CD4-positive, alpha-beta T cell (primary cell): ENCODE measurements at places on chromosomes 3 and 15.

GRCh38 chr3:187077537-187077936, 61.8 kb downstream of the RPL39L start:
- no peak for DNase-seq

DNA sequence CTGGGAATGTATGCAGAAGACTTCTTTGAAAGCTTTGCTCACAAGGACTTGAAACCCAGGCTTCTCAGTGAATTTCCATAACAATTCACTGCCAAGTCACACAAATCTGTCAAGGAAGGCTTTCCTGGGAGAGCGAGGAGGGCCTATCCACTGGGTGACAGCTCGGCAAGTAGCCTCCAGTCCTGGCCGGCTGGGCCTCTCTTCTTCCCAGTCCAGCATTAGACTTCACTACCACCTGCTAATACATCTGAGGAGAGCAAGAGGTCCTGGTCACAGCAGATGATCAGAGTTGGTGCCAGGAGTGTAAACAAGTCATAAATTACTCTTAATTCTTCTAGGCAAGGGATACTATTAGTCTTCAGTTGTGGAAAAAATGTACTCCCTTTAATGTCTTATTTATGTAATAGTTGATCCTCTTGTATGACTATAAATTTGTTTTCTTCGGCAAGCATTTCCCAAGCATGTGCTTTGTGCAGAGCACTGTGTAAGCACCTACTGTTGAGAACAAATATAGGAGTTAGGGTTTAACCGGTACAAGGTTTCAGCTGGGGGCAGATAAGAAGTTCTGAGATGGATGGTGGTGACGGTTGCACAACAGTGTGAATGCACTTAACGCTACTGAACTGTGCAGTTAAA, 162.9 kb downstream of the VGLL4 start:
- DNase-seq, result no peak

- no peak for DNase-seq
These were observed 211.1 kb upstream of the STT3B start for GRCh38 chr3:31321620-31322019.

DNA sequence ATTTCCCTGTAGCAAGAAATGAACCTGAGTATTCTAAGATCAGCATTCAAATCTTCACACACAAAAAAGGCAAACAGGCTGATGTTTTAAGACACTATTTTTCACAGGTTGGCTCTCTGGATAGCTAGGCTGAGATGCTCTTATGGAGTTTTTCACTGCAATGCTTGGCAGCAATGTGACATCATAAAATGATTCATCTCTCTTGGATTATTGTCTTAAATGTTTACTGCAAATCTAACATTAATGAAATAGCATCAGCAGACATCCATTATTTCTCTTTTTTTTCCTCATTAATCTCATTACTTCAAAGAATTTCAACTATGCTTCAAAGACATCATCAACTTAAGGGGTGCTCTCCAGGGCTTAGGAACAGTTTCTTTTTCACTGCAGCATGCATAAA, 23.6 kb upstream of the SSUH2 start:
- no peak for DNase-seq

DNA sequence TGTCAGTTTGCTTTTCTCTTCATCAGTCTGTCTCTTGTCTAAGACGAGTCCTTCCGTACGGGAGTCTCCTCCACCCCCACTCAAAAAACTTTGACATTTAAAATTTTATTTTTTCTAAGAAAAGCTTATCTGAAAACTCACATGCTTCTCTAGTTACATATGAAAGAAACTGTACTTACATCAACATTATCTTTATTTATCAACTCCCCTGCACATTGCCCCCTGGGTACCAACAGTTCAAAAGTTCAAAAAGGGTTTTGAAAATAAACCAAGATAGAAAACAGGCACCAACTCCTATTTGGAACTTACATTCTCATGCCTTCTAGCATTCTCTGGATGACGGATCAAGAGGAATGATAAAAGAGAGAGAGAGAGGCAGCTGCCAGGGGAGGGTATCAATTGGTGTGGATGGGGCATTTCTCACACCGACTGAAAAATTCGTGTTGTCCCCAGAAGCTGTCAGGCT, 182.5 kb downstream of the FOXP1 start:
- DNase-seq, result no peak

- no peak for DNase-seq
These were observed 90.1 kb downstream of the CHST2 start for GRCh38 chr3:143209715-143210059.

- no peak for DNase-seq
These were observed 37.1 kb downstream of the QTRT2 start for GRCh38 chr3:114093596-114093995.

GRCh38 chr15:37125143-37125542, 24.8 kb upstream of the MEIS2 start:
- DNase-seq, result no peak

DNA sequence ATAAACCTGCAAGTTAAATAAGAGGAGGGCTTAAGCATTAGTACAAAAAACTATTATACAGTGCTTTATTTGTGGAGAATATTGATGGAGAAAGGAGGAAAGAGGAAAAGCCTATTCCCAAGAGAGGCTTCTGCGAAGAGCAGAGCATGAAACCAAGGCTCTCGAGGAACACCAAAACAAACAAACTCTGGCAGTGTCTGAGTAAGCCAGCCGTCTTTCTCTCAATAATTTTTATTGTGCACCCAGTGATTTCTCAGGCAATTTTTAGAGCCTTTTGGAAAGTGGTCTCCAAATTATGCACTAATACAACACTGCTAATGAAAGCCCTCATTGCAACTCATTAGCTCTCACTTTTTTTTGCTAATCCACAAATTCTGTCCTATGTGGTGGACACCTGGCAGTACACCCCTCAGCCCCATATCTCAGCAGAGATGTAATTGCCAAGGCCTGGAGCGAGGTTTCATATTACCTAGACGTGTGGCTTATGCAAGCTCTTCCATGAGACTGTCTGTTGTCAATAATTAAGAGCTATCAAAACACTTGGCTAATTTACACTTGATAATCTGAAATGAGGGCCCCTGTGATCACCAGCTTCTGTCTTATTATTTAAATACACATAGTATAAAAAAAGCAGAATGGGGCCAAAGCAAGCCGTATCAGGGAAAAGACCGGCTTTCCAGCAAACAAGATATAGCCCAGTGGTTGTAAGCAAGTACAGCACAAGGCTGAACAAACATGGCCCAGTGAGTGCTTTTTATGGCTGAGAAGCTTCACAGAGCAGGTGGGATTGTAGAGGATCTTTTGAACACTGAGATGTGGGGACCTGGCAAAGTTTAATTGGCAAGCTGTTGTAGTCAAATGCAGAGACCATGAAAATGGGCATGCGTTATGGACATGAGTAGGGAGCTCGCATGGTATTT, 216.9 kb downstream of the ROBO2 start:
- DNase-seq, result no peak

GRCh38 chr3:11155341-11156025, 1.2 kb downstream of the HRH1 start:
- DNase-seq, result no peak

DNA sequence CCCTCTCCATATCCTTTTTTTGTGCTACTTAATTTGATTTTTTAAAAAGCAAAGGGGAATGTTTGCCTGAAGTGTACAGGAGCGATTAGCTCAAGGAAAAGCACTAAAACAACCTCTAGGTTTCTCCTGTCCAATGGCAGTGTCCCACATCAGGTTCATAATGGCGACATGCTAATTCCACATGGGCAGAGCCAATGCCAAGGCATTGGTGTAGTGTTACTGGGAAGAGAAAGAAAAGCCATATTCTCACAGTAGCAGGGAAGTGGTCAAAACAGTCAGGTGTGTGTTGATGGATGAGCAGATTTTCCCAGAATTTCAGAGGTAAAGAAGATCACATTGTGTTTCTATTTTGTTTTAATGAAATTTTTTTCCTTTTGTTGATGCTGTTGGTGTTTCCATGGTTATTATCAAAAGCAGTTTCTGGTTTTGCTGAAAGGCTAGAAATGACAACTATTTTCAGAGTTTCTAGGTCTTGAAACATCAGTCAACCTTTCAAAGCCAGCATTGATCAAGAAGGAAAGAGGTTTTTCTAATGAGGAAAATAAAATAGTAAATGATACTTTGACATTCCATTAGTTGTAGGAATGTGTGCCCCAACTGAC, 65.2 kb downstream of the FNDC3B start:
- DNase-seq, result no peak

DNA sequence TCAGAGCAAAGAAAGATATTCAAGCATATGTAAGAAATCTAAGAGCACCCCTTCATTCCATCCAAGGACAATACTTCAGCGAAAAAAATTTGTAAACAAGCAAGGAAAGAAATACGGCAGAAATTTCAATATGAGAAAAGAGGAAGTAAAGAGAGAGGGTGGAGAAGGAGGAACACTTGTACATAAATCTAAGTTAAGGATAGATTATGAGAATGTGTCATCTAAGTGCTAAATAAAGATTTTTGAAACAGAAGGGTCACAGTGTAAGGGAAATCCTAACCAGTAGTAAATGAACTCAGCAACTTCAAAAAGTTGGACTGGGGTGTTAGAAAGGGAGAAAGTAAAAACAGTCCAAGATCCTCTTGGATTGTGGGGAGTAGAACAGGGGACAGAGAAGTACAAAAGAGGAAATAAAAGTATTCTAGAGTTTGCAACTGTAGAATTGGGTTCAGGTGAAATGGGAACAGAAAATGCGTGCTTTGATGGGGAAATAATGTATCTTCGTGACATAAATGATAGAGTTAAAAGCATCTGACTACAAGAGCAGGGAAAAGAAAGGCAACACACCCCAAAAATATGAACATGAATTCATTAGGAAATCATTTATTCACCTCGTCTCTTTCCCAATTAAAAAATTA, 68.5 kb upstream of the ATP13A5 start:
- DNase-seq, result no peak

DNA sequence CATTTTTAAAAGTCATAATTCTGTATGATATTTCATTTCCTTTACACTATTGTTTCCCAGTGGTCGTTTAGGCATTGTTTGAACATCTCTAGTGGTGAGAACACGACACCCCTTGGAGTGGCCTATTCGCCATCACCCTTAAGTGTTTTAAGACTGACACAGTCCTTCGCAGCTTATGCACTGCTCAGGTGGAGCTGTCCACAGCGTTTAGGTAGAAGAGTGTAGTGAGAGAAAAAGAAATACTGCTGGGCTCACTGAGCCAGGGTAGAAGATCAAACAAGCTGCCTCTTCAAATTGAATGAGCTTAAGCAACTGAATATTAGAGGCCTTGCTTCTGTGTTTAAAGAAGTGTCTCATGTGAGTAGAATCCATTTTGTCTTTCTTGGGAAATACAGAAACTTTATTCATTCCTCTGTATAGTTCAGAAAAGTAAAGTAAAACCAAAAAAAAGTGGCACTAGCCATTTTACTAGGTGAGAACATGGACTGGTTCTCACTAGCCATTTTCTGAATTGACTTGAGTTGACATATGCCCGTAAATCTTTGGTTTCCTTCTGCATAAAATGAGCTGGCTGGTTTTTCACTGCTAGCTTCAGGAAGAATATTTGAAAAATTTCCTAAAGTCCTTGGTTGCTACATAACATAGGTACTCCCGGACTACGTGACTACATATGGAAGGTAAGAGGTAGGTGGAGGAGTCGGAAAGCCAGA, 155.9 kb downstream of the P3H2 start:
- no peak for DNase-seq

GRCh38 chr15:67743558-67743957, 81.8 kb upstream of the SKOR1 start:
- no peak for DNase-seq

- no peak for DNase-seq
These were observed 473.9 kb upstream of the PPP2R3A start for GRCh38 chr3:135491491-135492205.

DNA sequence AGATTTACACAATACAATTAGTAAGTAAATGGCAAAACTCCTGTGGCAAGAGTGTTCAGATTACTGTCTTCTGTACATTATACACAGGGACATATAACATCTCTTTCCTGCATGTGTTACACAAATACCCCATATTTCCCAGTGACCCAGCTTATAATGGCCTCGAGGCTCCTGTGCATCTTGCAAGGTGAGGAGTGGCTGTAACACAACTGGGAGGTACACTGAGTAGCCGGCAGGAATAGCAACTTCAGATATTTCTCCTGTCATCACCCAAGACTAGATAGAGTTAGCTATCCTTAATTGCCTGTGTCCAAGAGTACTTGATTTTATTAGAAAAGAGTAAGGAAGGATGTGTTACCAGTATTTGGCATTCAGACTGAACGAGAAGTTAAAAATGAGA, 5.6 kb downstream of the GMPS start:
- DNase-seq, result no peak

DNA sequence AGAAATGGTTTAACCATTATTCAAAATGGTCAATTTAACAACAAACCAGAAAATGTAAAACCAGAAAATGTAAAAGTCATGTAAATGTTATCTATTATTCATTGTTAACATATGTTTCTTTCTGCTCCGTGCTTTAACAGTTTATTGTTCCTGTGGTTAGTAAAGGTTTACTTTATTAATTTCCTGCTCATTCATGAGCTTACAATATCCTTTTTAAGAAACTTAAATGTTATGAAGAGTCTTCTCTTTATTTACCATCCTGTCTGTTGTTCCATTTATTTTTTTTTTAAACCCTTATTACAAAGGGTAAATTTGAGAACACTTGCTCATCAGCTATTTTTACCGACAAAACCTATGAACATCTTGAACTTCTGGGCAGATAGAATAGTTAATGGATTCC, 148.1 kb downstream of the GHSR start:
- DNase-seq, result no peak

- no peak for DNase-seq
These were observed 79.8 kb upstream of the SLC6A1 start for GRCh38 chr3:10912786-10913185.

GRCh38 chr3:48463703-48464102, 17.2 kb downstream of the ATRIP start:
- DNase-seq, result no peak

DNA sequence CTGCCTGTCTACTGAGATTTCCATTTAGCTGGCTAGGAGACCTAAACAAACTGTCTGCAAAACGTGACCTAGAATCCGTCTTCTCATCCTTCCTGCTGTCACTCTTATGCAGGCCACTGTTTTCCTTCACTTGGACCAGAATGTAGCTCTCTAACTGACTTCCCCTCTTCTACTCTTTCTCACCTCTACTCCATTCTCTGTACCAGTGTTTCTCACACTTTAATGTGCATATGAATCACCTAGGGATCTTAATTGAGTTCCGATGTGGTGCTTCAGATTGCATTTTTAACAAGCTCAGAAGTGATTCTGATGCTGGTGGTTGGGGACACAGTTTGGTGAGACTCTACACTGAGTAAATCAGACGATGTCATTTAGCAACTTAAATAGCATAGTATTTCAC, 1.6 kb upstream of the GBE1 start:
- DNase-seq, result no peak

- DNase-seq, result no peak
These were observed 258.4 kb downstream of the GBE1 start for GRCh38 chr3:81503026-81503425.

- no peak for DNase-seq
These were observed 111.6 kb downstream of the AQP9 start for GRCh38 chr15:58249646-58250312.

- DNase-seq, result no peak
These were observed 4.7 kb downstream of the PLXNA1 start for GRCh38 chr3:126987596-126987995.

DNA sequence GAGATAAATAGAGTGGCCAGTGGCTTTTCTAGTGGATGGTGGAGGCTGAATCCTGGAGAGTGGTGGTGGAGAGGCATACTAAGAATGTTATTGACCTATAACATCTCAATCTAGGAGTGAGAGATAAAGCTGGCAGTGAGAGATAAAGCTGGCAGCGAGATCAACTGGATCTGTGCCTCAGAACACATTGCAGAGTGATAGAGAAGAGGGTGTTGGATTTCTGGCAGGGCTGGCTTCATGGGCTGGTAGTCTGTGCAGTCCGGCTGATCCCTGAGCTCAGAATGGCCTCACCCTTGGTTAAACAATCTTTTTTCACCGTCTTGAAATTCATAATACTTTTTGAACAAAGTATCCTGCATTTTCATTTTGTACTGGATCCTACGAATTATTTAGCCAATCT, 221.2 kb downstream of the NLGN1 start:
- no peak for DNase-seq
